ENCODE measurements at places on chromosomes 1 and 21.

DNA sequence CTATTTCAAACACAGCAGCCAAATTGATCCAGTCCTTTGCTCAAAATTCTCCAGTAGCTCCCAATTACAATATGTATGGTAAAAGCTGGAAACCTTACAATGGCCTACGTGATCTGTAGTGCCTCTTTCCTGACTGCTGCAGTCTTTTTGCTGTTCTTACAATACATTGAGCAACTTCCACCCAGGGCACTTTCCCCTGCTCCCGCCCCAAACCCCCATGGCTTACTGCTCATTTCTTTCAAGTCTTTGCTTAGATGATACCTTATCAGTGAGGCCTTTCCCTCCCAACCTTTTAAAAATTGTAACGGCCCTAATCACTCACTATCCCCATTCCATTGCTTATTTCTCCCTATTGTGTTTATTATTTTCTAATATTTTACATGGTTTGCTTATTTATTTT lies 43.9 kb upstream of the APOBEC4 start:
- DNase-seq, result no peak

DNA sequence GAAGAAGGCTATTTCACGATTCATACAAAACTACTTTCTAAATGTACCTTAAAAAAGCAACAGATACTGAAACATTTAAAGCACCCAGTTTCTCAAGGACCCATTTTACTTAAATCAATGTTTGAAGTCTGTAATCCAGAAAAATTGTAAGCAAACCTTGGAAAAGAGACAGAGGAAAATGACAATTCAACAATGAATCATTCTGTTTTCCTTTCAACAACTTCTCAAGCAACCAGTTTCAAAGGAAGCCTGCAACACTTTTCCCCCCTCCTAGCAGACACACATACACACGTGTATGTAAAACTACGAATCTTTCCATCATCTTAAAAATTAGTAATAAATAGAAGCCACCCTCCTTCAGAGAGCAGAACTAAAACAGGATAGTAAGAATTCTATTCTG lies 1.2 kb downstream of the RERE start:
- DNase-seq, result no peak

- DNase-seq, result no peak
Measured at GRCh38 chr21:25330266-25330665, 277.0 kb downstream of the MRPL39 start.

GRCh38 chr1:231931146-231931545 lies 304.6 kb downstream of the DISC1 start:
- DNase-seq, result no peak

GRCh38 chr1:201383647-201384405 lies 6.3 kb upstream of the TNNT2 start:
- no peak for DNase-seq

DNA sequence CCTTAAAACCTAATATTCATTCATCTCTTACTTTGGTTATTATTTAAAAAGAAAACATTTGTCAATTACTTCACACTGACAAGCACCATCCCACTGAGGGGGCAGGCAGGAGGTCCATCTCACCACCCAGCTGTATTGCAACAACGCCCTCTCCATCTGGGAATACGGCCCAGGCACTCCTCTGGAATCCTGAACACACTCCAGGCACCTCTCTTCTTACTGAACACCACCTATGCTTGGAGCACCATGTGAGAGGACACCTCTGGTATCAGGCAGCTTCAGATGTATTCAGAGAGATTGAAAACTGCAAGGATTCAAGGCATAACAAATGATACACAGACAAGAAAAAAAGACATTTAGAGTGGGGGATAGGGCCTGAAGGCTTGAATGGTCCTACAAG lies 147.1 kb downstream of the CACNA1E start:
- DNase-seq, result no peak

DNA sequence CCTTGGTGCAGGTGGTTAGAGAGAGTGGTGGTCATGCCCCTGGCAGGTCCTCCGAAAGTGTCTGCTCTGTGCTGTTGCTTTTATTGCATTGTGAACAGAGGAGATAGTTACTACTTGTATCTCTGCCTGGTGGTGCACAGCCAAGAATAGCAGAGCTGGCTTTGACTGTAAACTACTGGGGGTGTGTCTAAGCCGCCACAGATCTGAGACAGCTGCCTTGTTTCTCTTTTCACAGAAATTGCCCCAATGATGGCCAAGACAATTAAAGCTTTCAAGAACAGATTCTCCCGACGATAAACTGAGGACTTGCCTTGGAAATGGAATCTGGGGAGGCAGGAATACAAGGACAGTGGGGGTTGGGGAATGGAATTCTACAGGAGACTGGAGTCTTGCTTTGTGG lies 16.0 kb downstream of the ELOA start:
- DNase-seq, result no peak

DNA sequence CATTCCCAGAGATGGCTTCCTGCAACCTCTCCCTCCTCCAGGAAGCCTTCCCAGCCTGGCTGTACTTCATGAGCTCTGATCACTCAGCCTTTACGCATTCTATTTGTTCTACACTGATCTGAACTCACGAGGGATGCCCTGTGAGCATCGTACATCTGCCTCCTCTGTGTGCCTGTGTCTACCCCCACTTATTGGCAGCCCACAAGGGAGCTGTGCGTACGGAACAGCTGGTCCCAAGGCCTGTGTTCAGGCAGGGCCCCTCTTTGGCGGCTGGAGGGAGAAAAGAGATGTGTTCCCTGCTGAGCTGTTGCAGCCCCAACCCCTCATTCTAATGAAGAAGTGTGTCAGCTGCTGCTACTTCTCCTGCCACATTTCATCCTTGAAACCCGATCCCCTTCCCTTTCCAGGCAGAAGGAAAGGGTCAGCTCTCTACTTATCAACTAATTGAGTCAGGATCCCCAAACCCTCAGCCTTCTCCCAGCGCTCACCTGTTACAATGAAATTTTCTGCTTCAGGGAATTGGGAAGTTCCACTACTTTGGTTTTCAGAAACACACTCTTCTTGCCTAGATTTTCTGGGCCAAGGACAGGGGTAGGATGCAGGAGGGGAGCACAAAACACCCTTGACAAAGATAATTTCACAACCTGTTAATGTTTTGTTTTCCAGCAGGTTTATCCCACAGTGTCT lies 3.2 kb downstream of the INKA2 start:
- DNase-seq, result no peak

GRCh38 chr1:176203735-176204134 lies 3.4 kb downstream of the COP1 start:
- no peak for DNase-seq

Measured in GM12892 (cell line).